ENCODE measurements at places on chromosomes 2 and 18.
A peak's percentile ranks its signal among the peaks of the same experiment; 100 is the strongest.

DNA sequence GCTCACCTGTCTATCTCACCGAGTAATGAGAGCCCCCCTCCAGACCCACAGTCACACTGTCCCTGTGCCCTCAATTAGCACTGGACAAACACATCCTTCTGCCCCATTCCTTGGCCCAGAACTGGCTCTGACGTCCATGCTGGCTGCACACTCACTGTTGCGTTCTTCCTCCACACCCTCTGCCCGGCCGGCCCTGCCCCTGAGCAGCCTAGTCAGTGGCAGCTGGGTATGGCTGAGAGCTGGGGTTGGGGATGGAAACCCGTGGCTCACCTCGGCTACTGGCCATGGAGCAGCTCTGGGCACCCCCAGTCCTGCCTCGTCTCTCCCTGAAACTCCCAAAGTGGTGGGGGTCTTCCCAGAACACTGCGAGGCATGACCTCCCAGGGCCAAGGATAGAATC lies 6.5 kb upstream of the UCN start:
- DNase-seq, result no peak

GRCh38 chr2:127225186-127225960 lies 5.3 kb upstream of the CYP27C1 start:
- DNase-seq, result no peak

- DNase-seq, result no peak
Observed at GRCh38 chr2:74312913-74313312, 30.3 kb downstream of the SLC4A5 start.

DNA sequence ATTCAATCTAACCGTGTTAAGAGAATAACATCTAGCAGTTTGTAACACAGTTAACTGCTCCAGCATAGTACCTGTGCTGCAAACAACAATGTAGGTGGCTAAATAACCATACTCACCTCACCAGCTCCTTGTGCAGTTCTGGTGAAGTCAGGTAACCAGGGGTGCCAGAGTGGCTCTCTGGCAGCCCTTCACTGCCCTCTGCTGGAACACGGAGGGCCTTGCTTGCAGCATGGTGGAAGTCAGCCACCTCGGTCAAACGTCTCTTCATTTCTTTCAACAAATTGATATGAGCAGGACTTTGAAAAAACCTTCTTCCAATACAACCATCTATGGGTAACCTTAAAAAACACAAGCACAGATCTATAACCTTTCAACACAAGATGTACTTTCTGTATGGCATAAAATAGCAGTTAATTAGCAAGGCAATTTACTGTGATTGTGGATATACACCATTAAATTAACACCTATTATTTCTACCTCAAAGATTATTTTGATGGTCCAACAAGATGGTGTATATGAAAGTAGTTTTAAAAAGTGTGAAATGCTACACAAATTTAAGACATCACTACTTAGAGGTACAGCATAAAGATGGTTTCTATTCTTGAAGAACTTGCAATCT lies 56.6 kb downstream of the EPG5 start:
- DNase-seq, result no peak

- no peak for DNase-seq
Observed at GRCh38 chr18:63286926-63287325, 32.6 kb downstream of the BCL2 start.

GRCh38 chr2:17813742-17814473 lies 2.4 kb upstream of the MSGN1 start:
- no peak for DNase-seq

DNA sequence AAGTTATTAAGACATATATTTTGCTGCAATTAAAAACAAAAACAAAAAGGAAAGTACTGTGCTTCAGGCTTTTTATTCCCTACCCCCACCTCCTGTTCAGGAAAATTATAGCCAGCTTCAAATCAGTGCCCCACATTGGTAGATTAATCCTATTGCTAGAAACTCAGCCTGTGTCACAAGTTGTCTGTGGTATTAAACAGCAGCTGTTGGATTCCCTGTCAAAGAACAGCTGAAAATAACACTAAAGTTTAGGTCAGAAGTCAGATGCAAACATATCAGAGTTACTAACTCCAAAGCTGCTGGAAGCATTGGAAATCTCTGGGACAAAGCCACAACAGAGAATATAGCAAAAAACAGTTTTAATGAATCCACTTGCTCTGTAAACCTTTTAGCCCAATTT lies 818 bp upstream of the CCDC141 start:
- DNase-seq, result no peak

- DNase-seq, result no peak
Observed at GRCh38 chr2:41127351-41127750, 675.5 kb upstream of the SLC8A1 start.

DNA sequence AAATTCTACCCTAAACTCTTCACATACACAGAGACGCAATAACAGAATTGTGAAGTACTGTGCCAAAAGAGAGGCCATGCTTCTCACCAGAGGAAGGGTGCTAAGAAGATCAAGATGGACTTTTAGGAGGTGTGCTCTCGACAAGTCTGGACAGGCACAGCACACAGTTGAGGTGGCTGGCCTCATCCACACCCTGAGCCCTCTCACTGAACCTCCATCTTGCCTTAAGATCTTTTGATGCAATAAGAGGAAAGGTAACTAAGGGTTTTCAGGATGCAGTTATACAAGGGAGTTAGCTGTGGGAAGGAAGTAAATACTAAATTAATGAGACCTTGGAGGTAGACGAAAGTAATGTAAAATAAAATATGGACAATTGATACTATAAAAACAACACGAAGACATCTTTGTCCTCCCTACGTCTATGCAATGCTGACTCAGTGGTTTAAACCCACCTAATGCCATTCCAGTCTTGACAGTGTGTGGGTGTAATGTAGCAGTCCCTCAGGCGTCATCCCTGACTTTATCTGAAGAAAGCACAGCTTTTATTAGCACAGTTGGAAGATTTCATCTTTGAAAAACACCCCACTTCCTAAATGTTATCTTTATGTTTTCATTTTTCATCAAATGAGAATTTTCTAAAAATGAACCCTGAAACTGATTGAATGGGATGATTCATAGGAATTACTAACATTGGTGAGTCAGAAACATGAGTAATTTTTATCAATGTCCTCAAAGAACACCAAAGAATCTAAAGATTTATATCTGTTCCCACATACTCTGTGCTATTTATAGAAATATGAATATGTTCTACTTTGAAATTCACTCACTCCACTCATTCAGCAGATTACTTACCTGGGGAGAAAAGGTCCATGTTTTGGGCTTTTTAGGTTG lies 34.0 kb upstream of the MALL start:
- no peak for DNase-seq

- DNase-seq, result no peak
Observed at GRCh38 chr2:19209575-19210341, 148.7 kb downstream of the OSR1 start.

DNA sequence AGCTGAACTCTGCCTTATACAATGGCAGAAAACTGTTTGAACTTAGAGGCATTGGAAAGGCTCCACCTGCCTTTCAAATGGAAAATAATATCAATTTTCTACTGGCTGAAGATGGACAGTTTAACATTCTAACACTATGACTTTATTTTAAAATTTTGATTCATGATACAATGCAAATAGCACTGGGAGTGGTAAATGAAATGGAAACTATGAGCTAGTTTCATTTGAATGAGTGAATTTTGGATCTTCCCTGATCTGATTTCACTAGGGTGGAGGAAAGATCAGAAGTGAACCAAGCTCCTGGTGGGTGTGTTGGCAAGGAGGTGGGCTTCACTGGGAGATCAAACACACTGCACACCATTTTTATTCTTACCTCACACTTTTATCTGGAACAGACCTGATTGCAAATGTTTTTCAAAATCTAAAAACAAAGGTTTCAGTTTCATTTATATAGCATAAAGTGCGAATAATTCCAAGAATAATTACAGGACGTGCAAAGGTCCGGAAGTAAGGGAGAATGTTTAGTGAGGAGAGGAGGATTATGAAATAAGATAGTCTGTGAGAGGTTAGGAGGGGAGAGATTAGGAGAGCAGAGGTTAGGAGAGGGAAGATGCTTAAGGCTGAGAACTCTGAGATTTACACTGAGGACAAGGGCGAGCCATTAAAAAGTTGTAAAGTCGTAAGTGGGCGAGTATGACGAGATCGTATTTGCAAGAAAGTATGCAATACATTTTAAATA lies 18.6 kb upstream of the MBP start:
- DNase-seq, result no peak

- no peak for DNase-seq
Observed at GRCh38 chr2:86617153-86617552, 6.5 kb downstream of the RNF103 start.

GRCh38 chr2:23034996-23035395 lies 350.0 kb upstream of the KLHL29 start:
- no peak for DNase-seq

GRCh38 chr2:105425936-105426625 lies 27.2 kb upstream of the FHL2 start:
- DNase-seq, result no peak

DNA sequence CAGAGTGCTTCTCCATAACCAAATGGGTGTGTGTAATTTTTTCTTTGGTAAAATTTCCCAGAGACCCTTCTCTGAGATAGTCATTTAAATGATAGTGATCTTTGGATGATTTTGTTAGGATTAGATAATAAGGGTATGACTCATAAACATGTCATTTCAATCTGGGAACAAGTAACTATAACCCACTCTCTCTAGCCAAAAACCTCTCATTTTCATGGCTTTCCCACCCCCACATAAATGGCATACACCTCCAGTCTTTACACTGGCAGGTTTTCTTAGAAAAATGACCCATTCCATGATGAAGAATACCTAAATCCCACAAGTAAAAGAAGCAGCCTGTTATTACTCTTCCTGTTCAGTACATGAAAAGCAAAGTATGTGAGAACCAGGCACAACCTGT lies 572.0 kb upstream of the ZEB2 start:
- DNase-seq, result no peak

DNA sequence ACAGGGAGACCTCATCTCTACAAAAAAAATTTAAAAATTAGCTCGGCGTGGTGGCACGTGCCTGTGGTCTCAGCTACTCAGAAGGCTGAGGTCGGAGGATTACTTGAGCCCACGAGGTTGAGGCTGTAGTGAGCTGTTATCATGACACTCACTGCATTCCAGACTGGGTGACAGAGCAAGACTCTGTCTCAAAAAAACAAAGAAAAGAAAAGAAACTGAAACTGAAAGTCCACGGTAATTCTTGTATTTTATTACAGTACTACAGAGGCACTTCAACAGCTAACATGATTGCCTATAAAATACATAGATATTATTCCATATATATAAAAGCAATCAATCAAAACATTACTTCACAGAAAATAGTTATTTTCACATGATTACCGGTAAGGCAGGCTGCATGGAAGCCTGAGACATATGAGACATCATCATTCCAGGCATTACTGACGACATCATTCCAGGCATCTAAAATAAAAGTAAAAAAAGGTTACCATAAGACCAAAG lies 23.1 kb downstream of the PRPF40A start:
- DNase-seq, result no peak

- no peak for DNase-seq
Observed at GRCh38 chr2:12556762-12557161, 160.0 kb upstream of the TRIB2 start.

GRCh38 chr2:25184254-25184653 lies 15.9 kb upstream of the POMC start:
- peak; percentile 91 for DNase-seq

DNA sequence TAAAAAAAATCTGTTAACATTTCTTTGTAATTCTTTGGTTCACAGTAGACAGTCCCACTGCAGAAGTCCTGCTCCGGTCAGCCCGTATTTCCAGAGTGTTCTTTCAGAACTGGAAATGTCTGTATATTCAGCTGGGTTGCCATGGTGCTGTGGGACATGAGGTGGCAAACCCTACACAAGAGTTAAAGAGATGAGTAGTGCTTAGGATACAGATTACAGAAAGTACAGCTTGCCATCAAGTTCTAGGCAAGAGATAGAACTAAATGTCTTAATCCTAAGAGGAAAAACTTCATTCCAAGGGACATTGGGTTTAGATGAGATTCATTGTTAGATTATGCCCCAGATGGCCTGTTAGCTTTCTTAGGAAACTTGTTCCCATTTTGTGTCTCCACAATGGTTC lies 60.1 kb downstream of the FMNL2 start:
- DNase-seq, result no peak

GRCh38 chr2:236781933-236782816 lies 212.6 kb downstream of the ACKR3 start:
- no peak for DNase-seq

GRCh38 chr2:33246432-33246831 lies 230.0 kb upstream of the RASGRP3 start:
- no peak for DNase-seq

- no peak for DNase-seq
Observed at GRCh38 chr2:172261292-172261691, 158.6 kb upstream of the DLX2 start.

Data from NCI-H510A treated with DMSO at 0.1 percent for 48 hours (cell line).